Ovary (tissue), 10 donors: ENCODE measurements at places on chromosomes 3 and 15. TPM values are rescaled to one million over a fixed set of nuclear protein-coding genes. Genes with fewer than 3 reads are reported as not detected.

- DNase-seq: no peak
Observed at GRCh38 chr15:42595626-42596240, 20.3 kb downstream of the STARD9 start.

DNA sequence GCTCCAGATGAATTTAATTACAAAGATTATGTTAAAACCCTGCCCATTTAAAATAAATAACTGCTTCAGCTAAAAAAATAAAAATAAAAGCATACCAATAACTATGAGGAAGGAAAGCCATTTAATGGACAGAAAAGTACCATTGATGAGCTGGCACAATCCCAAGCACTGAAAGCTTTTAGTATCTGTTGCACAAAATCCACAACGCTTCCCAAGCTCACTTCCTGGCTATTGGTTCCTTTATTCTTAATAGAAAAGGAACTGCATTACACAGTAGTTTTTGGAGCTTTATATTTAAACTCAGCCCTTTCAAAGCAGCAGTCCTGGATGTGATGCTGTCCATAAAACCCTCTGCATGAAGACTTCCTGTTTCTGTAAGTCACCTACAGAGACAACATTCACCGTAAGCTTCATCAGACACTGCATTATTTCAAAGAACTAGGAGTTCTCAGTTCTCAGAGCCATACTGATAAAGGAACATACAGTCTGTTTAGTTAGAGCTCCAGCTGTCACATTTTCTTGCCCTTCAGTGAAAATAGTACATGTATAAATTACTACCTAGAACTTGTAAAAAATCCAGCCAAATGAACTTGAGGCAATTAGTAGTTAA is 81.5 kb downstream of the CSNK1G1 start:
- no peak for DNase-seq

GRCh38 chr3:187875863-187876262 is 130.6 kb upstream of the BCL6 start:
- DNase-seq: no peak

- DNase-seq: no peak
Observed at GRCh38 chr3:154952553-154952952, 127.6 kb upstream of the MME start.

DNA sequence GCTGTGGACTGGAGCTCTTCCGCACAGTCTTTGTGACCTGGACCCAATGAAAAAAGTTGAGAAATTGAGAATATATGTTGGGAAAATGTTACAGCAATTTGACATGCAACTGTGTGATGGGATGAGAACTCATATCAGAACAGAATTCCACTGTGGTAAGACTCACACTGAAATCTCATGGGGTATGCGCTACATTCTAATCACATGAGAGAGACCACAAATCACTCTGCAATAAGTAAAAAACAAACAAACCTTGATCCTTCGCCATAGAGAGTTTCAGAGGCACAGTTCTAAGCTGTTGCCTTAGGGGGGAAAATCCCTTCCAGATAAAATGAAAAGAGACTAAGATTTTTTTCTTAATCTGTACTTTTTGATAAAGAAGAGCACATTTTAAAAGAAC is 37.3 kb downstream of the LMCD1 start:
- no peak for DNase-seq

Gene LYZL4
- polyA plus RNA-seq: not detected

Gene ILDR1
- 1.9 TPM for polyA plus RNA-seq

Gene CIB2
- 5.3 TPM for polyA plus RNA-seq

Gene PDHB
- 43.4 TPM for polyA plus RNA-seq

Gene SEMA3F
- 3.5 TPM for polyA plus RNA-seq
